Astrocyte (in vitro differentiated cells and primary cell): ENCODE measurements at places on chromosomes 7 and 10. TPM values are rescaled to one million over a fixed set of nuclear protein-coding genes. Genes with fewer than 3 reads are reported as not detected.

DNA sequence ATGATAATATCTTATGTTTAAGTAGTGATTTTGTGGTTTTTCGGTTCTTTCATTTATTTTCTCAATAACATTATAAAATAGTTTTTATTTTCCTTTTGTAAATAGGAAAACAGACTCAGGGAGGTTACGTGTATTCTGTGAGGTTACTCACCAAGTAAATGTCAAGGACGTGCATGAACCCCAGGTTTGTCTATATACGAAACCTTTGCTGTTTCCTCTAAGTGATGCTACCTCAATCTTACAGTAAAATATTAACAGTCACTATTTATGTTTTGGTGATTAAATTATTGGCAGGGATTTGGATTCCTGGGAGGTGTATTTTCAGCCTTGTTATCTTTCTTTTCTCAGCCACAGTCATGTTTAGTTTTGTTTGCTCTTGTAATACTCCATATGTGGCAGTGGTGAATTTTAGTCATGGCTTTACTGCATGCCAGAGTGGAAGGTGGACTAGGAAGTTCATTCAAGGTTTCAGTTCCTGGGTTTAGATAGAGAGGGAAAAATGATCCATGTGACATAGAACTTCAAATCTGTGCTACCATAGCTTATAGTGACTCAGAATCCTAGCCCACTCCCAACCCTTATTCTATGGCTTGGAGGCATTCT, 139.9 kb downstream of the ARL4A start:
- peak overlapping the region; percentile 3 for H3K27ac ChIP-seq
- peaks cover 3% of the 10 kb centered on the region for H3K4me1 ChIP-seq
- no peak overlapping the region for H3K4me3 ChIP-seq
- H3K36me3 ChIP-seq: no peaks in the 10 kb centered on the region

TMEM176A gene
- total RNA-seq: 0.31 TPM in 1 of 2 replicates, not detected in the other

DNA sequence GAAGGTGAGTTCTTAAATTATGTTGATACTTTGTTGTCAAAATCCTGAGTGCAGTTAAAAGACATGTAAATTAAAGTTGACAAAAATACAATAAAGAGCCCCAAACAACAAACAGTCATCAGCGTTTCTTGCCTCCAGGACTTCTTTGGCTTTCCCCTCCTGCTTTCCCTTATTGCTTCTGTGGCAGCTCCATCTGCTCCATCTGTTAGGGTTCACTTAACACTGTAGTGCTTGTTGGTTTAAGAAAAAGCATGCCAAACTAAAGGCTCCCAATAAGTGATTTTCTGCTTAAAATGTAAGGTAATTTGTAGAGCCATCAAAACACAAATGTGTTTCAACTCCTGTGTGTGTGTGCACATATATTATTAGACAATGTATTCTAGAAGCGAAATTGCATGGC, 254.3 kb upstream of the GNAI1 start:
- H3K4me1 ChIP-seq: no peaks in the 10 kb centered on the region
- H3K36me3 ChIP-seq: no peaks in the 10 kb centered on the region
- H3K27ac ChIP-seq: no peak overlapping the region
- no peak for DNase-seq
- peaks cover 18% of the 10 kb centered on the region for H3K27me3 ChIP-seq

- no peak overlapping the region for H3K4me3 ChIP-seq
- no peaks in the 10 kb centered on the region for H3K27me3 ChIP-seq
- H3K4me1 ChIP-seq: no peaks in the 10 kb centered on the region
- no peaks in the 10 kb centered on the region for H3K36me3 ChIP-seq
- H3K27ac ChIP-seq: no peak overlapping the region
- DNase-seq: no peak
These were observed 961.7 kb downstream of the CNTNAP2 start for GRCh38 chr7:147078312-147078711.

OGDHL gene
- 1.2 and 1.9 TPM in 2 replicates for total RNA-seq
